Cerebellar nuclear complex (tissue), 1 donor: ENCODE measurements at places on chromosomes 2 and 18.

DNA sequence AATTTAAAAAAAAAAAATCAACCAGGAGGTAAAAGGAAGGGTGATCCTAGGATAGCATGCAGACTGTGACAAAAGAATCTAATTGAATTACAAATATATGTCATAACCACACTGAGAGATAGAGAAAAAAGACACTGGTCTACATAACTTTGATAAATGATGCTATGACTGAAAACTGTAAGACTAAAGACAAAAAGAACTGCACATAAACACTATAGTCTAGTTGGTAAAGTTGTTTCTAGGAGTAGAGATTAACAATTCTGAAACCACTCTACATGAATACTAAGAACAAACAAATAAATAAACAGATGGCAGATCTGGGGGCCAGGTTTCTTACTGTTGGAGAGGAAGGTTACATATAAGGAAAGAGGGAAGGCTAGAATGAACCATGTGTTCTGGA is 14.6 kb upstream of the CHAC2 start:
- DNase-seq = no peak

DNA sequence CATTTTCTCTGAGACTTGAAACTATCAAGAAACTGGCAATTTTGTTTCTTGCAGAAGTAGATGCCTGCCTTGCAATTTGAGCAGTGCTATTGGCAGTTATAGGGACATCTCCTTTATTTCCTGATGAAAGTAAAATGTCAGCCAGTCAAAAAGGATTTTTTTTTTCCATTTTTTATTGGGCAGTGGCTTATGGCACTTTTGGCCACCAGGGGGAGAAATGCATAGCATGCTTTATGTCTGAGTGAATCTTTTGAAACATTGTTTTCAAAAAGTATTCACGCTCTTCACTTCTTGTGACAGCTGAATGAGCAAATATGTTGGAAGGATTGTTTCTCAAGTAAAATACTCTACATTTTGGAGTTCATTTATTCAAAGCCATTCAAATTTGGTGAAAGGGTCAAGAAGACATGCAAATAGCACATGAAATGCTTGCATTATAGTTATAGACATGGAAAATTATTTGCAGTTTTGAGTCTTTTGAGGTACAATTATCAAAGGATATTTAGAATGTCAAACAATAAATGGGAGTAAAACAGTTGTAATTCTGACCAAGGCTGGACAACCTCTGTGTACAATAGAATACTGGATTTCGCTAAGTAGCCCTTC is 491.0 kb downstream of the CDH2 start:
- no peak for DNase-seq

GRCh38 chr2:54895730-54896129 is 154.5 kb downstream of the RTN4 start:
- DNase-seq = no peak

GRCh38 chr2:215775106-215775505 is 238.2 kb downstream of the MREG start:
- DNase-seq = no peak

DNA sequence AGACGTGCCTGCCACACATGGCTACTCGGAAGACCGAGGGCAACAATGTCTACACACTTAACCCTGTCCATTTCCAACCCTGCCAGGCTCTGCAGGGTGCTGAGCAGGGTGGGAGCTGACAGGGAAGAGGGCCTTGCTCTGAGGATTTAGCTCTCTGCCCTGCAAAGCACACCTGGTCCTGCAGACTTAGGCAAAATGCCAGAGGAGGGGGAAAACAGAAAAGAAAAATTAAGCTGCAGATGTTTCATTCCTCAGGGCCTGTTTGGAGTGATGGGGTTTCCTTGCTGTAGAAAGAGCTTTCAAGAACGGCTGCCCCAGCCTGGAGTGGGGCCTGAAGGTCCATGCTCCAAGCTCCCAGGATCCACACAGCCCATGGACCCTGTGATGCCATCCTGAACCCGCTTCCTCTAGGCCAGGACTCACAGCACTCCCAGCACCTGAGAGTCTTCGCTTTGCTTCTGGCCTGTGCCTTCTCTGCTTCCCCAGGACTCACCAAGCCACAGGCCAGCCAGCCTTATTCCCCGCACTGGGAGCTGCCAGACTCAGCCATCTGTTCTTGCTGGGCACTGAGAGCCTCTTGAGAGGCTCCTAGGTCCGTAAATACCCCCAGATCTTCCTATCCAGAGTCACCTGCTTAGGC is 9.1 kb upstream of the TEX51 start:
- peak; percentile 55 for DNase-seq

GRCh38 chr2:173300458-173300857 is 54.2 kb upstream of the CDCA7 start:
- DNase-seq = no peak

- DNase-seq = no peak
These were observed 63.7 kb upstream of the ZCCHC2 start for GRCh38 chr18:62458868-62459716.

DNA sequence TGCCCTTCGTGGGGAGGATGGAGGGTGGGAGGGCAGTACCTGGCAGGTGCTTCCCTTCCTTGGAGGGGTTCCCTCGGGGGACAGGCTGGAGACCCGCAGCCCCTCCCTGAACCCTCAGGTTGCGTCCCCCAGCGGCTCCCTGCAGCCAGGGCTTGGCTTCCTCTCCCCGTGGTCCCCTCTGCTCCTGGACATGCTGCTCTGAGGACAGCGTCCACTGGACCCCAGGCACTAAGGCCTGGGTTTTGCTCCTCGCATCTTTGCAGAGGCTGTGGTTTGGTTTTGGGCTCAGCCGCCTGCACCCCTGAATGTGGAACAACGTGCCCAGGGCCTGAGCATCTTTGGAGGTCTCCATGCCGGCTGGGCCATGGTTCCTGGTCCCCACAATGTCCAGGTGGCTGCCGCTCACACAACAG is 133.5 kb downstream of the PTGR3 start:
- no peak for DNase-seq

DNA sequence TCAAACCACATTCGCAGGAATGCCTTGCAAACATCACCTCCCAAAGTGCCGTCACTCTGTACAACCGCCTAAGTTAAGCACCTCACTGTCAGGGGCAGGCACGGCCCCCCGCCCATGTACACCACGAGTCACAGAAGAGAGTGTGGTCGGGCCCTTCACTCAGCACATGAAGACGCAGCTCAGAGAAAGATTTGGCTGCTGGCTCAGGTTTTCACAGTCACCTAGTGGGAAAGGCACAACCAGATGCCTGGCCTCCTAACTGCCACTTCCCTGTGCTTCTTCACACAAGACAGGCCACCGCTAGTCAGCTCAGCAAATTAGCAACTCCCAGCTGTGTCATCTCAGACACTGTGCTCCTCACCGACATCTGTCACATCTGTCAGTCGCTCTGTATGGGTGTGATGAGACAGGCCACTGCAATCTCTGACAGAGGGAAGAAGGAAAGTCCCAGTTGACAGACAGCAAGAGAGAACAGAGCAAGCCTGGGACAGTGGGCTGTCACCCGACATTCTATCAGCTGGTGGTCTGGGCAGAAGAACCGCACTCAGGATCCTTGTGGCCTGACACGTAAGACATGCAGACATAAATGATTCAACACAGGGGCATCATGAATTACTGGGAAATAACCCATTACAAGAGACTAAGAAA is 60.8 kb downstream of the CRACDL start:
- no peak for DNase-seq

GRCh38 chr2:137961602-137962001 is 2.7 kb upstream of the HNMT start:
- no peak for DNase-seq

- DNase-seq = no peak
These were observed 171.1 kb downstream of the ZEB2 start for GRCh38 chr2:144348846-144349245.

GRCh38 chr2:82986899-82987298 is 1472.2 kb downstream of the SUCLG1 start:
- DNase-seq = no peak

DNA sequence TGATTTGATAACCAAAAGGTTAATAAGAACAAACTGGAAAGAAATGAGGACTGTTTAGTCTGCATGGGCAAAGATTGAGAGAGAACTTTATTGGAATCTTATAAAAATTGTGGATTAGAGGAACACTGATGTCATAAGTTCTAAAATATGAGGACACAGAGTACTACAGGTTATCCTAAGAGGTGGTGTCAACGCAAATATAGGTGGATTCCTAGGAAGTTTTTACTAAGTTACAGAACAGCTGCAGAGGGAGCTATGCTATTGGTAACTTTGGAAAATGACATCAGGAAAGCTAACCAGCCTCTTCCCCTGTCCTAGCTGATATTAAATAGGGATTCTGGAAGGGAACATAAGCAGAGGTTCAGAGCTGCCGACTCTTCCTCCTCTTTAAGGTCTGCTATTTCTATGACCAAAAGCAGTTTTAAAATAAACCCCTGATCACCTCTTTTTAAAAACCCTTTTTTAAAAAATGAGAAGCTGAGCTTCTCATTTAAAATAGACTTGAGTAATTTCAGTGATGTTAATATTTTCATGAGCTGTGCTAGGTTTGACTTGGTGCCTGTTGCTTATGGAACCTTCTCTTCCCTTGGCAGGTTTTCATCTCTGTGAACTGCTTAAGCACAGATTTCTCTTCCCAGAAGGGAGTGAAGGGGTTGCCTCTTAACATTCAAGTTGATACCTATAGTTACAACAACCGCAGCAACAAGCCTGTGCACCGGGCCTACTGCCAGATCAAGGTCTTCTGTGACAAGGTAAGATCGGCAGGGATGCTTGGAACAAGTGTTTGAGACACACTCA is 34.2 kb downstream of the GRHL1 start:
- no peak for DNase-seq

DNA sequence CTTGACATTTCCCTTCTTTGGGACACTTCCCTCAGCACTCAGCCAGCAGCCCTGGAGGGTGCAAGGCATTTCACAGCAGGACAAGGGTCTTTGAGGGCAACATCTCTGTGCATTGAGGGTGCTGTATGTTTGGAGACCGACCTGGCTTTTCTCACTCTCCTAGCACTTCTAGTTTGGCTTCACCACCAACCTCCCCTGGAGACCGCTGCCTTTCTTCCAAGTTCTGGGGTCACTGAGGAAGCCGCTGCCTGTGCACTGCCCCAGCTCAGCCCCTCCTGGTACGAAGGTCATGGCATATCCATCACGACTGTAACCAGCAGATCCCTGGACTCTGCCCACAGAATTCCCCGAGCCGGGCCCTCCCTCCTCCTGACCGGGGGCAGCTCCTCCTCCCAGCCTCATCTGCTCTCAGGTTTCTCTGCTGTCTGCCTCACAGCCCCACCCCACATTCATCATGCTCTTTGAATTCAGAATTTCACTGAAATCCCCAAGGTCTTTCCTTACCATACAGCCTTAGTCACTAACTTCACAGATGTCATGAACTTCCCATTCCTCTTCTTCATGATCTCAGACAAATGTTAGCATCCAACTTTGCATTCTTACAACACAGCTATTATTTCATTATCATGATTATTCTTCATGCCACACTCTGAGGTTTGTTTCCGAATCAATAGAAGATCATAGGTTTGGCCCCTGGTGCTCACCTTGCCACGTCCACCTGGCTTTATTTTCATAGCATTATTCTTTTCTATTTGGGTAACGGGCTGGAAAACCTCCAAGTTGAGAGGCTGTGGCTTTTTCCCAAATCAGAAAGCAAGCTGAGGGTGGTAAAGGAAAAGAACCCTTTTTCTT is 113.0 kb upstream of the COPS8 start:
- DNase-seq = no peak

DNA sequence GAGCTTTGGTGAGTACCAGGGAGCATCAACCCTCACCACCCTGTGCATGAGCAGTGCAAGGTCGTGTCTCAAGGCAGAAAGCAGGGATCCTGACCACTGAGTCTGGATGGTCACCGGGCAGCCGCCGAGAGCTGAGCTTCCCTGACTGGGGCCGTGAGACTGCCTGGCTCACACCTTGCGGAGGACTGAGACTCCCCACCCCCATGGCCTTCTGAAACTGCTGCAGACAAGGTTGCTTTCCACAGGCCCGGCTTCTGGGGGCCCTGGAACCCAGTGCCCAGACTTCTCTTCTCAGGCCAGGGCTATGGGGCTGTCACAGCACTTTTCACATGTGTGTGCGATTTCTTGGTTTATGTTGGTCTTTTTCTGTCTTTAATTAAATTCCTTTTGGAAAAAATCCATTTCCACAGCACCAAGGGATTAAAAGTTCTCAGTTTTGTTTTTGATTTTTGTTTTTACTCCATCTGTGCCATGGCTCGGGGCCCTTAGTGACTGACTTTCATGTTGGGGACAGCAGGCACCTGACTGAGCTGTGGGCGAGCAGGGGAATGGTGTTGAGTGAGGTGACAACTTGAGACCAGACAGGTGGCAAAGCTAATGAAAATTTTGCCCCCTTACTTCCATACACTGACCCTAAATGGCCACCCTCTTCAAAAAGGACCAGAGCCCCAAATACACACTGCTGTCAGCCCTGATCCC is 297.9 kb downstream of the CYP26B1 start:
- no peak for DNase-seq

- DNase-seq = no peak
These were observed 56.6 kb downstream of the CLHC1 start for GRCh38 chr2:55175254-55176093.

GRCh38 chr18:62523631-62524439 is 1.0 kb downstream of the ZCCHC2 start:
- no peak for DNase-seq

DNA sequence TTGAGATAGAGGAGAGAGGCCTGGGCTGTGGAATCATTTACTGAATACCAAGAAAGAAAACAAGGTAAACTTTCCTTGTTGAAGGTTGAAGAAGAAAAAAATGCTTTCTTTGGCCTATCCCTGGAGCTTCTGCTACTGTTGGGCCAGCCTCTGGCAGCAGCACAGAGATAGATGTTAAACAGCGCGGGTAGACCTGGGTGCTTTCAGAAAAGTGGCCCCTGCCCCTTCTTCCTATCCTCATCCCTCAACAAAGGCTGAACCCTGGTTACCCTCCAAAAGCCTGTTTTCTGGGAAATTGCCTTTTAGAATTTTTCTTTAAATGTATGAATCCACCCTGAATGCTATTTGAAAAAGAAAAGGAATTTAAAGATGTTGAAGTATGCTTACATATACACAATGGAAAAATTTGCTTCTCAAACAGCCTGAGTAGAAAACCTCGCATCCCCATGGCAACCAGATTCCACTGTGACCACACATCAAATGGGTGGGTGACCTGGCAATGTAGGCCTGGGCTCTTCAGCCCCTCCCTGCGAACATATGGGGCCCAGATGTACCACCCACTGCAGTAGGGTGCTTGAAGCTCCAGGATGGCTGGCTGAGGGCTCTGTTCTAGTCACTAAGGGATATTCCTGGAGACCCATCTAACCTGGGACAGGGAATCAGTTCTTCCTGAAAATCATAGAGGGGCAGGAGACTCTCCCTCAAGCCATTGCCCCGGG is 23.4 kb upstream of the CHRNA1 start:
- DNase-seq = no peak

DNA sequence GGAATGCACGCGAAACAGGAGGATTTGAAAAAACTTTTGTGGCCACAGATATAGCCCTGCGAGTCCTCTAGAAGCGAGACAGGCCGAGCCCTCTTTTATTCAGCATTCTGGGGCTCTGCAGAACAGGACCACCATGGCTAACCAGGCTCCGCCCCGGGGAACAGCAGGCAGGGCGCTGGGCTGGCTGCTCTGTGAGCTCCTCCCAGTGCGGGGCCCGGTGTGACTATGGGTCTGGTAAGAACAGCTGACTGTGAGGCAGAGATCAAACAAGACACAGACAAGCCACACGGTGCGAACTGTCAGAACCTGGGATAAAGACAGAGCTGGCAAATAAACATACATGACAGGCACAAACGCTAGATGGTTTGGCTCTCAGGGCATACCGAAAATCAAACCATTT is 15.5 kb downstream of the PXDN start:
- no peak for DNase-seq

GRCh38 chr2:65026704-65027464 is 29.3 kb upstream of the CEP68 start:
- DNase-seq = no peak
